Activated T-cell treated with anti-CD3 and anti-CD28 coated beads, Interleukin-2, amount 50 U/mL, for 24 hours (primary cell): ENCODE measurements at places on chromosomes 6 and 20.

DNA sequence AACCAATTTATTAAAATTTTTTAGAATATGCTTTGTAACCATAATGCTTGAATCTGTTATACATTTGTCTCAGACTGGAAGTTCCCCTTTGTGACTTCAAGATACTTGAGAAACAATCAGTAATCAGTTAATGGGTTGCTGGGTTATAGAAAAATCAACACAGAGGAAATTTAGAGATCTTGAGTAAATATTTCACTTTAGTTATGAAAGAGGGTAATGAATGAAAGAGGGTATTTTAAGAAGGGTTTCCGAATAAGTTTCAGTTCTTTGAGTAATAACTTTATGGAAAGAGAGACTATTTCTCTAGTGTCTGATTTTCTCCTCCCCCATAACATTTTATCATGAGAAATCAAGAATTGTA lies 21.4 kb downstream of the ZFAND3 start:
- no peak for DNase-seq

- DNase-seq = no peak
Observed at GRCh38 chr20:63064310-63064709, 57.5 kb upstream of the BHLHE23 start.

GRCh38 chr20:15564981-15565380 lies 1008.3 kb downstream of the KIF16B start:
- DNase-seq = no peak

DNA sequence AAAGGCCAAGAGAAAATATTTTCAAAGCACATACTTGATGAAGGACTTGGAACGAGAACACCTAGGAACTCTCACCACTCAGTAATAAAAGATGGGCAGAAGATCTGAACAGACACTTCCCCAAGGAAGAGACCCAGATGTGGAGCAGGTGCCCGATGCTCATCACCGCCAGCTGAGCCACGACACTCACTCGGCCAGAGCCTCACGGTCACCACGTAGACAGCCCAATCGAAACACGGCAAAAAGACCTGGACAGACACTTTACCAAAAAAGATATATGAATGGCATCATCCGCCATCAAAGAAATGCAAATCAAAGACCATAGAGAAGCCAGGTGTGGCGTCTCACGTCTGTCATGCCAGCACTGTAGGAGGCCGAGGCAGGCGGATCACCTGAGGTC lies 41.6 kb downstream of the SLC2A4RG start:
- no peak for DNase-seq

DNA sequence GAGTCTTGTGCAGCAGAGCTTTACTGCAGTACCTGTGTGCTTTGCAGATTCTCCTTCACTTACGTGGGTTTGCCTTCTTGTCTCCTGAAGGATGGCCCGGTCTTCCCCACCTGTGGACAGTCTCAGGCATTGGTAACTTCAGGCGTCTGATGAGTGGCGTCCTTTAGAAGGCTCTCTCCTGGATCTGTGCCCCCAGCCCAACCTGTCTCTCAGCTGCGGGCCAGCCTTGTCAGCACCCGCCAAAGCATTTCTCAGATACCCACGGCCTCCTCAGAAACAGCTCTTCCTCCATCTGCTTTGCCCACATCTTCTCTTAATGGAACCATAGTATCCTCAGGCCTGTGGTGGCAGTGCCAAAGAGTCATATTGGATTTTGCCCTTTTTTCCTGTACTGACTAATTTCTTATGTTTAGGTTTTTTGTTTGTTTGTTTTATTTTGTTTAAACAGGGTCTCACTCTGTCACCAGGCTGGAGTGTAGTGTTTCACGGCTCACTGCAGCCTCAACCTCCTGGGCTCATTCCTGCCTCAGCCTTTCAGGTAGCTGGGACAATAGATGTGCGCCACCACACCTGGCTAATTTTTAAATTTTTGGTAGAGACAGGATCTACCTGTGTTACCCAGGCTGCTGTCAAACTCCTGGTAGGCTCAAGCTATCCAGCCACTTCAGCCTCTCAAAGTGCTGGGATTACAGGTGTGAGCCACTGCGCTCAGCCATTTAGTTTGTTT lies 96.6 kb downstream of the ARID1B start:
- no peak for DNase-seq

GRCh38 chr6:36280983-36281382 lies 11.1 kb downstream of the PNPLA1 start:
- no peak for DNase-seq

- no peak for DNase-seq
Observed at GRCh38 chr6:75368151-75368779, 83.7 kb upstream of the TMEM30A start.

- DNase-seq = no peak
Observed at GRCh38 chr20:23410916-23411695, 10.2 kb downstream of the NAPB start.

DNA sequence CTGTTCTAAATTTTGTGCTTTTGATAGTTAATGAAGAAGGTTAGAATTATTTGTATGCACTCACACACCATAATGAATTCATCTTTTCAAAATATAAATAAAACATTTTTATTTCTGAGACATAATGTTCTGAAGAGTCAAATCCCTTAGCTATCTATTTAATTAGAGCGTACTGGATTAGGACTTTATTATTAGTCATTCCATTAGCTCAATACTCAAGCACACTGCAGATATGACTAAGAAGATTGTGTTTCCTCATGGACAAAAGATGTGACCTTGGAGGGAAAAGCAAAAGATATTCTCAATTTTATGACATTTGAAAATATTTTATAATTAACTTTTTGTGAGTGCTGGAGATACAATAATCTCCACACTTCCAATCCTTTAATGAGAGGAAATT lies 666.4 kb downstream of the CD109 start:
- no peak for DNase-seq

GRCh38 chr6:12585497-12585958 lies 131.0 kb upstream of the PHACTR1 start:
- no peak for DNase-seq

DNA sequence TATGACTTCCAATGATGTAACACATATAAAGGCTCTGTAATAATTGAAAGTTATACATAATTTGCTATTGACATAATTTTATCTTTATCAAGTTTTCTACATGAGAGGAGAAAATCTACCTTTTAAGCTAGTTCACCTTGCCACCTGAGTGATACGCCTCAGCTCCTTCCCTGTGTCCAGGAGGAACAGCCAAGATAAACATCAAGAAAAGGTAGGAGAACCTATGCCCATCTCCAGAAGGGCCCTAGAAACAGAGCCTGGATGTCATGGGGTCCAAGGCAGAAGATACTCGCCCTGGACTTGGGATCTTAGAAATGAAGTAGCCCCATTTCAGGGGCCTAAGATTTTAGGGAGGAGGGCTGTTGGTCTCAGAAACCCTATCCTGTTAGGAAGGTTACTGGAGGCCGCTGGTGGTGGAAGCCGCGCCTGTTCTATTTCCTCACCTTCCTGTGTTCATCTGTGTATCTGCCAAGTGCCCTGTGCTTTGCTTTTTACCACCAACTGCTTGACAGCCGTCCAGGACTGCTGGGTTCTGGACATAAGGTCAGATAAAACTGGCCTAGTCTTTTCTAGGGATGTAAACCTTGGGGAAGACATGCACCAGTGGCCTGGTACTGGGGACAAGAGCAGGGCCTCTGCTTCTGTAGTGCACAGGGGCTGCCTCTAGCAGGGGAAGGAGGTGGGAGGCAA lies 178.5 kb downstream of the ARID1B start:
- DNase-seq = no peak

- DNase-seq = no peak
Observed at GRCh38 chr20:62347445-62347844, 19.7 kb downstream of the LAMA5 start.

- no peak for DNase-seq
Observed at GRCh38 chr6:117480651-117481050, 1.8 kb upstream of the DCBLD1 start.

DNA sequence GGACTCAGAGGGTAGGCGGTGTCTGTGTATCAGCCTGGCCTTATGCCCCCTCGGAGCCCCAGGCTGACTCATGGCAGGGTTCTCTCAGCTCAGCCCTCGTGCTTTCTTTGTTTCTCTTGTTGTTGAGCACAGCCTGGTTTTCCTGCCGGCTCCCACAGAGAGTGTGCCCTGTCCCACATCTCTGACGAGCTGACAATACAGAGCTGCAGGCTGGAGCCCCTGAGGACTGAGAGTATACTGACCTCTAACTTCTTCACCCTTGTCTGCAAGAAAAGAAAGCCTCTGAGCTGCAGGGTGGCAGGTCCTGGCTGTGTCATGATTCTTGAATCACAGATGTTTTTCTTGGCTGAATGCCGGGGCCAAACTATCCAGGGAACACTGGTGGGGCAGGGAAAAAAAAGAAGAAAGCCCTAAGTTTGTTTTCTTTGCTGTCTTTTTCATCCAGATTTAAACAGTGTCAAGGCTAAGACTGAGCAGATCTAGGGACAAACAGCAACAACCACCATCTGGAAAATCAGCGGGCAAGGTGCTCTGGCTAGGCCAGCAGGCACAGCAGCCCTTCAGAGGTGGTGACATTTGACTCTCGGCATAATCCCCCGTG lies 63.3 kb upstream of the ZNF133 start:
- DNase-seq = no peak

DNA sequence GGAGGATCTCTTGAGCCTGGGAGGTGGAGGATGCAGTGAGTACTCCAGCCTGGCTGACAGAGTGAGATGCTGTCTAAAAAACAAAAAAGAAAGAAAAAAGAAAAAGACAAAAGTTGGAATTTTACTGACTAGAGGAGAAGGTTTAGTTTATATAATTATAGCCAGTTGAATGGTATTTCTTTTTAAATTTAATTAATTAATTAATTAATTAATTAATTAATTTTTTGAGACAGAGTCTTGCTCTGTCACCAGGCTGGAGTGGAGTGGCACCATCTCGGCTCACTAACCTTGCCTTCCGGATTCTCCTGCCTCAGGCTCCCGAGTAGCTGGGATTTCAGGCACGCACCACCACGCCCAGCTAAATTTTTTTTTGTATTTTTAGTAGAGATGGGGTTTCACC lies 8.7 kb downstream of the DNAH8 start:
- DNase-seq = no peak

DNA sequence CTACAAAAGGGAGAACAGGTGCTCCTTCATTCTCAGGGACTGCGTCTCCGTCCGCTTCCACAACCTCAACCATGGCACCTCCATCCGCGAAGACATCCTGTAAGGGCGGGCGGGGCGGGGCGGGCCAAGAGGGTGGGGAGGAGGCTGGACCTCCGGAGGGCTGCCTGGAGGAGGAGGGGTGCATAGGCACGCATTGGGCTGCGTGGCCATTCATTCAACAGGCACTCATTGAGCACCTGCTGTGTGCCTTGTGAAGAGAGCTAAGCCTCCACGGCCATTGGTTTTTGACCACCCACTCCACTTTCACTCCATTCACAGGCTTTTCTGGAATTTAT lies 435 bp downstream of the ZSWIM3 start:
- no peak for DNase-seq

GRCh38 chr20:24999568-24999967 lies 7.0 kb upstream of the APMAP start:
- DNase-seq = peak; percentile 20

DNA sequence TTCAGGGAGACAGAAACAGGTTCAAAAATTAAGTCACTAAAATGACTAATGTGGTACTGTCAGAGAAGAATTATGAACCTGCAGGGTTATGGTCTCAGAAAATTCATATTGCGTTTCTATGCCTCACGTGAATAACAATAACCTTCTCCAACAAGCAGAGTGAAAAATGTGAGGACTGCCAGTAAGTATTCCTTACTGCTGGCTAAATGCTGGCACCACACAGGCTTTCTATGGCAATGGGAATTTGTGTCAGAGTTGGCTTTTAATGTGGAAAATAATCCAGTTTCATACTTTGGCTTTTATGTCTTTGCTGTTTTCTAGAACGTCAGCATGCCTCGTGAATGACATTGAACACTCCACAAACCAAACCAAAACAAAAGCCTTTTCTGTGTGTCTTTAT lies 656.0 kb downstream of the KIF16B start:
- no peak for DNase-seq

DNA sequence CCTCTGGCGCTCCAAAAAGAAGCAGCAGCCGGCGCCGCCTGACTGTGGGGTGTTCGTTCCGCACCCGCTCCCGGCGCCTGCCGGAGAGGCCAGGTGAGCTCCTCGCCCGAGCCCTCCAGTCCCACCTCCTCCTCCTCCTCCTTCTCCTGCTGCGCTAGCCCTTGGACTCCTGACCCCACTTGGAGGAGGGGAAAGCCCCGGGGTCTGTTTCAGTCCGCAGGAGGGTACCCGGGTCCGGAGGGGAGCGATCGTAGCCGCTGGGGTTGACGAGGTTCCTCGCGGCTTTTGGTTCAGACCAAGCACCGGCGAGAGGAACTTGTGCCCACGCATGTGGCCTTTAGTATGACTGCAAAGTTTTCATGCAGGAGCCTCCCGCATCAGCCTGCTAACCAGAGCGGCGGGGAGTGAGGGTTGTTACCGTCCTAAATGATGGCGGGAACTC lies 493 bp downstream of the CRYBG1 start:
- peak; percentile 61 for DNase-seq

DNA sequence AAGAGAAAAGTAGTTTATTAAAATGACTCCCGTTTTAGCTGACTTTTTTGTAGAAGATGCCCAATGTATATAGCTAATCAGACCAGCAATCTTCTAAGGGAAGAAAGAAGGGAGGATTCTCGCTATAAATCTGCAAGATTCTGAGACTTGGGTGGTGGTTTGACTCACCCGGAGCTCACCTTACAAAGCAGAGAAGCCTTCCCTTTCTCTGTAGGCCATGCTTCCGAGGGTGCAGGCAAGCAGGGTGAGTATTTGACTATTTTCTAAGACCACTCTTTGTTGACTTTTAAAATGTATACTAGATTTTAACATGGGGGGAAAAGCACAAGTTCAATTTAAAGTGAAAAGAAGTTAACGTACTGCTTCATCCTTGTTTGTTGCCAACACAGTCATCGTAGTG lies 2.7 kb downstream of the OLIG3 start:
- no peak for DNase-seq

GRCh38 chr6:149830731-149831307 lies 33.3 kb downstream of the LRP11 start:
- DNase-seq = no peak

GRCh38 chr6:124963831-124964763 lies 1.9 kb downstream of the RNF217 start:
- no peak for DNase-seq

GRCh38 chr20:58976061-58976730 lies 4.9 kb upstream of the NELFCD start:
- DNase-seq = no peak

DNA sequence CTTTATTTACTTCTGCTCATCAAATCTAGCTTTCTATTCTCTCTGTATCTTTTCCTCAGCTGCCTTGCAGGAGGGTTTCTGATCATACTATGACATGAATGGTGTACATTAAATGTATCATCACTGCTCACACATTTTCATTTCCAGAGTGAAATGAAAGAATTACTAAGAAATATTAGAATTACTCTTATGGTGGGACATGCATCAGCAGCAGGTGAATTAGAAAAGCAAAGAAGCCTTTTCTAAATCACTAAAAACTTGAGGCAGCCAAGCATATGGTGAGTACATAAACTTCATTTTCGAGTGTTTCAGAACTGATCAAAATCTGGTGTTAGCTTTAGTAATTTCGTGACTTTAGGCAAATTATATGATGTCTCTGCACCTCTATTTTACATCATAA lies 23.6 kb downstream of the IL17A start:
- DNase-seq = no peak
